ENCODE measurements at places on chromosomes 7 and 10. TPM values are rescaled to one million over a fixed set of nuclear protein-coding genes. Genes with fewer than 3 reads are reported as not detected.

DNA sequence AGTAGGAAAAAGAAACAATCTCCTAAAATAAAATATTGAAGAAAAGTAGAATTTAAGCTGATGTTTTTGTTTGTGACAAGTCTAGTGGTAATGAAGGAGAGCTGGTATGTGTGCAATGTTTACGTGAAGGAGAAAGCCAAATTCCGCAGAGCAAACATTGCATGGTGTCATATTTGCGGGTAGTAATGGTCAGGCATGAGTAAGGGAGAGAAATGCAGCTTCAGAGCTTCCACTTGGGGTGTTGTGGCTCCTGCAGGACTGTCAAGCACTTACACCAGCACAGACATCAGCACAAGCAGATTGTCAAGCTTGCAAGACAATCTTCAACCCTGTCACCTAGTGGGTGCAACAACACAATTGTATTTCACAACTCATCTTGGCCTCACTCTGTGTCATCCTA lies 136.5 kb upstream of the ETV1 start:
- no peaks in the 10 kb centered on the region for H3K27me3 ChIP-seq
- H3K4me1 ChIP-seq, result peaks cover 17% of the 10 kb centered on the region
- DNase-seq, result no peak
- H3K27ac ChIP-seq, result peak overlapping the region; percentile 34
- no peak overlapping the region for H3K4me3 ChIP-seq
- no peaks in the 10 kb centered on the region for H3K36me3 ChIP-seq

The PRR15 gene
- 21.2 TPM for total RNA-seq

DNA sequence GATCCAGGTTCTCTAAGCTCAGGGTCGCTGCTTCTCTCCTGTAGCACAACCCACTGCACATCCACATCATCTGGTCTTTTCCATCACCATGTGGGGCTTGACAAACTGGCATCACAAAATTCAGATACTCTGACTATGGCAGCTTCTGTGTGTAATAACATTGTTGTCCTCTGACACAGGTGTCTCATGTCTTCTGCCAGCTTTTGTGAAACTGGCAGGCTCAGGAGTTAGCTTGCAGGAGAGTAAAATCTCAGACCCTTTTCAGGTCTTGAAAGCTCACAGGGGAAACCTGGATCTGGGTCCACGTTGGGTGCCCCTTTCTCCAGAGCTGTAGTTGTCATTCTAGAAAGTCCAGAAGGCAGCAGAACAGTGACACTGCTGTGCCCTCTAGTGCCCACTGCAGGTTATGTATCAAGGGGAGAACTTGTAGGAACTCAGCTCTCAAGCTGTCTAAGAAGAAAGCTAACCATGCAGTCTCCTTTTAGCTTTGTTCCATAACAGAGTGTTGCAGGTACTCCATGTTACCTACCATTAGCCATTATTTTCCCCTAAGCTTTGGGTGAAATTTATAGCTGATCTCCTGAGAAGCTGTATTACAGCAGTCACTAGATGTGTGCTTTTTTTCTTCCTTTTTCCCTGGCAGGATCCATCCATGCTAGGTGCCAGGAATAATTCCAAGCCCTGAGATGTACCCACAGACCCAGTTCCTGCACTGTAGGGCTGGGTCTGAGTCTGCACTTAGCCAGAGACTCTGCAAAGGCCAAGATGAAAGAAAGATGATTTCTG lies 102.7 kb downstream of the ZNF248 start:
- no peaks in the 10 kb centered on the region for H3K4me1 ChIP-seq
- no peak overlapping the region for H3K27ac ChIP-seq
- no peak overlapping the region for H3K4me3 ChIP-seq

The ASB10 gene
- not detected for total RNA-seq

GRCh38 chr10:15158448-15158847 lies 10.0 kb downstream of the NMT2 start:
- no peak overlapping the region for H3K27ac ChIP-seq
- DNase-seq, result no peak
- no peak overlapping the region for H3K4me3 ChIP-seq
- peaks cover 11% of the 10 kb centered on the region for H3K4me1 ChIP-seq
- H3K36me3 ChIP-seq, result no peaks in the 10 kb centered on the region
- H3K27me3 ChIP-seq, result no peaks in the 10 kb centered on the region

Data from WTC11 (cell line).